ENCODE measurements at places on chromosomes 3 and 15.

DNA sequence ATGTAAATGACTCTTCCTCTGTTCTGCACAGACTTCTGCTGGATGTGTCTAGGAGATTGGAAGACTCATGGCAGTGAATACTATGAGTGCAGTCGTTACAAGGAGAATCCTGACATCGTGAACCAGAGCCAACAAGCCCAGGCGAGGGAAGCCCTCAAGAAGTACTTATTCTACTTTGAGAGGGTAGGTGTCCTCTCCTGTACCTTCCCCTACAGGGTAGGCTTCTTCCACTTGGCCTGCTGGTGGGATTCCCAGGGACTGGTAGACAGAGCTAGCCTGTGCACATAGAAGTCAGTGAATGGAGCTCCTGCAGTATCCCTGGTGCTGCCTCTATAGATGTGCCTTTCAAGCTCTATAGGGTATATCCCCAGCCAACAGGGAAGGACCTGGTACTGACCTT, 10.6 kb upstream of the P4HTM start:
- no peak for DNase-seq

DNA sequence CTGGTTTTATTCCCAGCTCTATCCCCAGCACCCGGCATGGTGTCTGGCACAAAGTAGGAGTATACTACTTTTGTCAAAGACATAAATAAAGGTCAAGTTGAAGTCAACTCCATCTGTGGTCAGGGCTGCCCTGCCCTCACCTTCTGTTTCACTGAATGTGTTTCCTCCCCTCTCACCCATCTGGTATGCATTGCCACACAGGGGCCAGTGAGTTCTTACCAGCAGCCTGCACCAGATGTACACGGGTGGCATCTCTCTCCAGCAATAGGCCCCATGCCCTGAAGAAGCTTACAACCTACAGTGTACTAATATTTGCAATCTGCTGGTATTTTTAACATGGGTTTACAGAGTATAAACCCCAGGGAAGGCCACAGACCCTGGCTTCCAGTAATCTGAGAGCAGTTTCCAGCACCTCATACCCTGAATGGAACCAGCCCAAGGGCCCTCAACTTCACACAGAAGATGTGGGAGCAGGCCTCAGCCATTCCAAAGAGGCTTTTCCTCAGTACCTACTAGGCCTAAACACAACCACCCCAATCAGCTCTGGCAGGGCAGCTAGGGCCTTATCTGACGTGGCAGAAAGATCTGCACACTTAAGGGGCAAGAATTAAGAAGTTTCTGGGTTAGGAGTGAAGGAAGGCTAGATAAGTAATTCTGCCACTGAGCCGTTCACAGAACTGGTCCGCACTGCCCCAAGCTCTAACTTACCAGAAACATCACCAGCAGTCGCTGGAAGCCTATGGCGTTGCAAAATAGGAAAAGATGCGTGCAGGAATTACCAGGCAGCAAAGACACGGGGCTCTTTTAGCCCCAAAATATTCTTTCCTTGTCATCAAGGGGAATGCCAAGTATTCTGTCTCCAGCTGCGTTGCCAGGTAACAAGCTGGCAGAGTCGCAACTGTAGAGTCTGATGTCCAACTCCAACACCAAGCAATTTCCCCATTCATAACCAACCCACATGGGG, 2.1 kb downstream of the IDH2 start:
- DNase-seq: peak; percentile 26

DNA sequence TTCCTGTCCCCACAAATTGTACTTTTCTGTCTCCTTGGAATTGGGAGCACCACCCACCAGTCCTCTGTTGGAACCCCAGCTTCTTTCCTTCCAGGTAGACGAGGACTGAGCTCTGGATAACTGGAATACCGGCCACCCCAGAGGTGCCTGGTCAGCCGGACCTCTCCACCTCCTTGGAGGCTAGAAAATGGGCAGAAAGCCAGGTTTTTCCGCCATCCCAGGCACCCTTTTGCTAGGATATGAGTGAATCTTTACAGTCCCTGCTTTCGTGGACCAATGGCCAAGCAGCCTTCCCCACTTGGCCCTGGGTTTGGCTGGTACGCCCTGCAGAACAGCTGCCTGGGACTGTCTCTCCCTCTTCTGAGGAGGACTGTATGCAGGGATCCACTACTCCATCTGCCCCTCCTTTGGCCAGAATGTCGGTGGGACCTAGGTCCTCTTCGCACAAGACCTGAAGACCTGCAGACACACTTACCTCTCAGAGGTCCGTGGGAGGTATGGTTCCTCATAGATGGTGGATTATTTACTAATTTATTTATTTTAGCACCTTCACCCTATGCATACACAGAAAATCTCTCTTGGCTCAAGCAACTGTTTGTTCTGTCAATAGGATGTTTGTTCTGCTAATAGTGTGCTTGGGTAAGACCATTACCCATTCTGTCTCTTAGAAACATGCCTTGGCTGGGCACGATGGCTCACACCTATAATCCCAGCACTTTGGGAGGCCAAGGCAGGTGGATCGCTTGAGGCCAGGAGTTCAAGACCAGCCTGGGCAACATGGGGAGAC, 8.6 kb upstream of the CHAC1 start:
- DNase-seq: no peak

DNA sequence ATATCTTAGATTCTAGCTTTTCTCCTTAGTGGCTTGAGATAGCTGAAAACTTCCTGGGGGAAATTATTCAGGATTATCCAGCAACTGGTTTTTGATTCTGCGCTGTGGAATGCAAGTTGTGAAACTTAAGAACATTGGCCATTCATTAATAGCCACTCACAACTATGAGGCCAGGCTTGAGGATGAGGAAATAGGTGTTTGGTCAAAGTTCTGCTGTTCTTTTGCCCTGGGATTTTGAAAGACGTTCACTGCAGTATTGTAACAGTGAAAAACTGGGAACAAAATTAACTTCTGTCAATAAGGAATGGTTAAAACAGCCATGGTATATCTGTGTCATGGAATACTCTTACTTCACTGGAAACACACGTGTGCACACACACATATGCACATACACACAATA, 44.1 kb downstream of the CTXND1 start:
- no peak for DNase-seq

- no peak for DNase-seq
Measured at GRCh38 chr3:171088964-171089754, 62.6 kb upstream of the SLC2A2 start.

Data from caudate nucleus (tissue), 63 donors.